Stimulated activated CD8-positive, alpha-beta memory T cell treated with anti-CD3 and anti-CD28 coated beads, Interleukin-2, amount 100 ng/mL, for 48 hours (primary cell): ENCODE measurements at places on chromosomes 5 and 9.

DNA sequence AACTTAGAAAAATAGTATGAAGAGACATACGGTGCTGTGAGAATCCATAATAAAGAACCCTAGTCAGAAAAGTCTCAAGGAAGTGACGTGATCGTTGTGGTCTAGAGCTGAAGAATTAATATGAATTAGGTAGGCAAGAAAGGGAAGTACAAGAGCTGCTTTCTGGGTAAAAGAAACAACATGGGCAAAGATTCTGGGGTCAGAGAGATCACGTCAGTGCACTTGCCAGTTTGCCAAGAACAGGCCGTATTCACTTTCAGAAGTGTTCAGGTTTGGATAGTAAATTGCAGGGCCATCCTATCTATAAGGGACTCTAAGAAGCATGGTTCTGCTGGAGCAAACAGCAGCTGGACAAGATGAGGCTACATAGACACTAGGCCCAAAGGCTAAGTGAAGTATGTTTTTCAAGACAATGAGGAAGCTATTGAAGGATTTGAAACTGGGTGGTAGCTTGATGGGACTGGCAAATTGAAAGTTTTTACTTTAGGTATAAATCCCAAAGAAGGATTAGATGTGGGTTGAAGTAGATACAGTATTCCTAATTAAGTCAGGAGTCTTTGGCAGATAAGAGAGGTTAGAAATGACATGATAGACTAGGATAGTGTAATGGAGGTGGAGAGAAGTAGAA lies 4.8 kb upstream of the CHD1 start:
- no peak for DNase-seq

GRCh38 chr9:125638239-125639045 lies 68.6 kb downstream of the MAPKAP1 start:
- DNase-seq, result no peak

DNA sequence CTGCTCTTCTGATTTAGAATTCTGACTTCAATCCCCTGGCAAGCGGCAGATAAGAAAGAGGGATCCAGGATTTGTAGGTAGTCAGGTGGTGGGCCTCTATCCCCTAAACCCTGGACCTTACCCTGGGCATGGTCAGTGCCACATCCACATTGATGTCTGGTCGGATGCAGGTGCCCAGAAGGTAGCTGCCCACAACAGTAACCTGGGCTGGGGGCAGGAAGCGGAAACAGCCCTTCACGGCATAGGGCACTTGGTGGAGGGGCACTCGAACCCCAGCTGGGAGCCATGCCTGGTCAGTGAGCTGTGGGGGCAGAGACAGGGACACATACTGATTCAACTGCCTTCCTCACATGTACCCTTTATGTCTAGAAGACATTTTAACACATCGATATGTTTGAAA lies 3.8 kb downstream of the NOL6 start:
- DNase-seq, result no peak

DNA sequence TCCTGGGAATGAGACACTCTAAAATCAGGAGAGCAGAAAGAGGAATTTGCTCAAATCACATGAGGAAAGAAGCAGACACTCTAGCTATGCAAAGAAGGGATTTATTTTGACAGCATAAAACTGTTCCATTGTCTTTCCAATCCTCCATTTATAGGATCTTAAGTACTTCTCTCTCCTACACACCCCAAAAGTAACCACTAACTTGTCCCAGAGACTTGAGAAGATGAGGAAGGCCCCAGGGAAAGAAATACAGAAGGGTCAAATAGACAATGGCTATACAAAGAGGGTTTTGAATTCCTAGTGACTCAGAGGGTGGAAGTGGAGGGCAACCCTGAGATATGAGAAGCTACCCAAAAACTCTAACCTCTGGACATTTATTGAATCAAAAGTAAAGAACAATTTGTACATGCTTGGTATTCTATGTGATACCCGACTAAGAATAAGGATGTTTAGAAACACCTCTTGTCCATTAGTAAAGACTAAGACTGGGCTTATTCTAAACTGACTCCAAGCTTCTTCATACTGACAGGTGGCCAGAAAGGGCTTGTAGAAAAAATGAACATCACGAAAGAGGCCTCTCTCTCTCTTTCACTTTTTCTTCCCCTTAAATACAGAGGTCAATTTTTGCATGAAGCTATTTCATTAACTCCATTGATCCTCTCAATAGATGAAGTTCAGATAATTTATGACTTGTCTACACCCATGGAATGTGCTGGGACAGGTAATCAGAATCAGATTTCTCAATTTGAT lies 20.6 kb downstream of the DMAC1 start:
- no peak for DNase-seq

DNA sequence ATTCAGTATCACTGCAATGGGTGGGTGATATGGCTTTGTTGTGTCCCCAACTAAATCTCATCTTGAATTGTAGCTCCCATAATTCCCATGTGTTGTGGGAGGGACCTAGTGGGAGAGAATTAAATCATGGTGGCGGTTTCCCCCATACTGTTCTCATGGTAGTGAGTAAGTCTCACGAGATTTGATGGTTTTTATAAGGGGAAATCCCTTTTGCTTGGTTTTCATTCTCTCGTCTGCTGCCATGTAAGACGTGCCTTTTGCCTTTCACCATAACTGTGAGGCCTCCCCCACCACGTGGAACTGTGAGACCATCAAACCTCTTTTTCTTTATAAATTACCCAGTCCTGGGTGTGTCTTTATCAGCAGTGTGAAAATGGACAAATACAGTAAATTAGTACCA lies 9.5 kb upstream of the NANS start:
- DNase-seq, result no peak

DNA sequence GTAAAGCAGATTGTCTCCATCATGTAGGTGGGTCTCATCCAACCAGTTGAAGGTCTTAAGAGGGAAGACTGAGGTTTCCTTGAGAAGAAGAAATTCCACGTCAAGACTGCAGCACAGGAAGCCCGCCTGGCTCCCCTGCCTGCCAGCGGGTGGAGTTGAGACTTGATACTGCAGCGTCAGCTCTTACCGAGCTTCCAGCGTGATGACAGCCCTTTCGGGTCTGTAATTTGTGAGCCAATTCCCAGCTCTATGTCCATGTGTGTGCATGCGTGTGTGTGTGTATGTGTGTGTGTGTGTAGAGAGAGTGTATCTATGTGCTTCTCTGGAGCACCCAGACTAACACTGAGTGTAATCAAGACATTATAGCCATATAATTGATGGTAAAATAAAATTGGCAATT lies 379.7 kb upstream of the IRX2 start:
- no peak for DNase-seq

DNA sequence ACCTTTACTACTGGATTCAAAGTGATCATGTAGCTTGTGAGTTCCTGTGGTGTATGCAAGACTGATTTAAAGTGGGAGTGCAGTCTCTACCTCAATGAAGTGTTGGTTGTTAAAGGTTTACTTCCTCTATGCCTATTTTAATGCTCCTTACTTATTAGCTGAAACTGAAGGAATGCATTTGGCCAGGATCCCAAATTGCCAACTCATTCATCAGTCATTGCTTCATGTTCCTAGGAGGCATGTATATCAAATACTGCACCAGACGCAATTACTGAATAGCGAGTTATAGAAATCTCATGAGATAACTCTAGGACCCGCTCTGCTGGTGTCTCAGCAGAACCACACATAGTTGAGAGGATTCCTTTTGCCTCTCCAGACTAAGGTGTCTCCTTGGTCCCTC lies 143.0 kb upstream of the RPS23 start:
- DNase-seq, result no peak

DNA sequence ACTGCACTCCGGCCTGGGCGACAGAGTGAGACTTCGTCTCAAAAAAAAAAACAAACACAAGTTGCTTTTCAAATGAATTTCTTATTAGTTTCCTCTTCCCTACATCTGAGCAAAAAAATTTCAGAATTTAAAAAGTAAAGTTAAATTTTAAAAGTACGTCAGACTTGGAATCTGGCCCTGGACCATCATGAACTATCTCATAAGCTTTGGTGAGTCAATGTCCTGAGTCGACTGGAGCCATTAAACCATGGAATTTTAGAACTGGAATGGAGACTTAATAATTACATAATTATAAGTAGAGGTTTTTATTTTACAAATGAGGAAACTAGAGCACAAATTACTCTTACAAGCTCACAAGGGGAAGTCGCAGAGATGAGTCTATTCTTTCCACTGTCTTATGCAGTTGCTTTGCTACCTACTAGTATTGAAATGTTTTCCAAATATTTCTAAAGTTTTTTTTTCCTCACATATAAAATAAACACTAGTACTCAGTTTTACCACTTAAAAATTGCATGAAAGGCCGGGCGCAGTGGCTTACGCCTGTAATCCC lies 98.0 kb upstream of the ZNF608 start:
- DNase-seq, result no peak

- DNase-seq, result peak; percentile 32
Observed at GRCh38 chr5:116947691-116948528, 373.3 kb upstream of the SEMA6A start.

DNA sequence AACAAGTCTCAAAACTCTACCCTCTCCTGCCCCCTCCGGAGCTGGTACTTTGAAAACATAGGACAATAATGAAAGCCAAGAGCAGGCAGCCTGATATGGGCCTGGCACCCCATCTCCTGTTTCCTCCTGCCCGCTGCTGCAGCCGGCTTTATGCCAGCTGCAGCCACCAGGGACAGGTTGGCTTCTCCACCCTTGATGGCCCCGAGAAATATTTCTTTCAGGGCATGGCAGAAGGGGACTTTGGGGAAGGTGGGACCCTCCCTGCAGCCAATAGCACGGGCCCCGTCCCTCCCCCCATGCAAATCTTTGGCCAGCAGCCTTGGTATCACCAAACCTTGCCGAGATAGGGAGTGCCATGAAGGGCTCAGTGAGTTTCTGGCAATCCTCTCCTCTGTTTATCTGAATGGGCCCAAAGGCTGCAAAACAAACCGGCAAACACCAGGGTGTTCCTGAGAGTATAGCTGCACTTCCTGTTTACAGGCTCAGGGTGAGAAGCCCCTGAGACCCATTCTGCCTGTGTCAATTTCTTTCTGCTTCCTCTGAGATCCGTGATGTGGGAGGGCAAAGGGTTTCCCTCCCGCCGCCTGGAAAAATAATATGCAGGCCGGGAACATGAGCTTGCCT lies 73.4 kb upstream of the BOD1 start:
- no peak for DNase-seq

GRCh38 chr9:19522558-19522957 lies 113.7 kb downstream of the ACER2 start:
- DNase-seq, result no peak

DNA sequence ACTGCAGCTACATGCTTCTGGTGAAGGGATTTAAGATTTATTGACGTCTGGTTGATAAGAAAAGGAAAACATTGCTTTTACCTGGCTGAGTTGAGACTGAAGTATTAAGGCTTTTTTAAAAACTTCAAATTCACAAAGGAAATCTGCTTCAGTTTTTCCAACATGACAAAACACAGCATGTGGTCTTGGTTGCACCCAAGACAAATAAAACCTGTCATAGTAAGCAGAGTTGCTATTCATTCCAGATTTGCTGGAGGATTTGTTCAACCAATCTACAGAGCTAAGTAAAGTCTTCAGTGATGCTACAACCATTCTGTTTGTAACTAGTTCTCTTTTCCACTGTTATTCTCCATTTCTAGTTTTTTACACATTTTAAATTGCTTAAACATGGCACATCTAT lies 11.3 kb downstream of the C5orf63 start:
- no peak for DNase-seq

DNA sequence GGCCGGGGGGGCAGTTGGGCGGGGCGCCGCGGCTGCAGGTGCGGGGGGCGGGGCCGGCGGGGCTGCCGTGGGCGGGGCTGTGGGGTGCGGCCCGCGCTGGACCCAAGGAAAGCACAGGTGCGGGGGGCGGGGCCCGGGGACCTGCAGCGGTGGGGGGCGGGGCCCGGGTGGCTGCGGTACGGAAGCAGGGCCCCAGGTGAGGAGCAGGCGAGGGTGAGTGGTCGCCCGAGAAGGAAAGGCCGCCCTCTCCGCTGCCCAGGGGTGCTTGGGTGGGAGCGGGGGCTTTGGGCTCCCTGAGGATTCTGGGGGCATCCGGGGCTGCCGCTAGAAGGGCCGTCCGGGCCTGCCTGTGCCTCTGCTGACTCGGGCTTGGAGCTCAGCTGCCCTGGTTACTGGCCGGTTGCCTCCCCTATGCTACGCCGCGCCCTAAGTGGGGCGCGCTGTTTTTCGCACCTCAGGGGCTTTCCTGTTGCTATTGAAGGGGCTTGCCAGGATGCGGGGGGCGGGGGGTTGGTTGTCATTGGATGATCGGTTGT lies 767 bp downstream of the RALGPS1 start:
- no peak for DNase-seq

- no peak for DNase-seq
Observed at GRCh38 chr9:36401164-36401740, 1.2 kb upstream of the RNF38 start.

DNA sequence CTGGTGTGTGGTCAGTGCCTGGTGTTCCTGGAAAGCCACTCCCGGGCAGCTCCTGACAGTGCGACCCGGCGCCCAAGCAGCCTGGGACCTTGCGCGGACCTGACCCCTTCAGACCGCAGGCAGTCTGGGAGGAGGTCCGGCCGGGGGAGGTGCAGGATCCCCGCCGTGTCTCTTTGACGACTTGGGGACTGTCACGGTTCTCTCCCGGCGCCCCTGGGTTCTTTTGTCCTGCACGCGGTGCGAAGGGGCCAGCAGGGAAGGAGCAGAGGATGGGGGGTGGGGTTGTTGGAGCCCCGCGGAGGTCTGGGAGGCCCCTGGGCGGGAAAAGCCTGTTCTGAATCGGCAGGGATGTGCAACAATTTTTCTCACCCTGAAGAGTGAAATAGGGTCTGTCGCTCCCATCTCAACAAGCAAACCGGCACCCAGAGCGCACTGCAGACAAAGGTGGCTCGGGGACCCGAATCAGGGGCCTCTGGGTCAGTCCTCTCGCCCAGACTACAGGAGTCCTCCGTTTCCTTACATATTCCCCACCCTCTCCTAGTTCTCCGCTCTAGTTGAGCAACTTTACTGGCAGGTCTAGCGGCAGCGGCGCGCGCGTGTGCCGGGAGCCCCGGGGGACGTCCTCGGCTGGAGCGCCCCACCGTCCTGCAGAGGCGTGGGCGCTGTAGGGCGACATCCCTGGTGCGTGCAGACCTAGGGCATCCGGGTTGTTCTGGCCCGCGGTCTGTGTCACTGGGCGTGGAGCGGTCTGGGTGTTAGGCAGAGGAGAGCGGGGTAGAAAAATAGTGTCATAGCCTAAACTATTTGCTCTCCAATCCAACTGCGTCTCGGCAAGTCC lies 1.2 kb downstream of the VCAN start:
- DNase-seq, result no peak

GRCh38 chr5:72602696-72603685 lies 95.8 kb upstream of the ZNF366 start:
- no peak for DNase-seq

GRCh38 chr5:146662229-146662628 lies 146.2 kb upstream of the GPR151 start:
- no peak for DNase-seq
